Sigmoid colon (tissue), 7 donors: ENCODE measurements at places on chromosomes 5 and 9. TPM values are rescaled to one million over a fixed set of nuclear protein-coding genes. Genes with fewer than 3 reads are reported as not detected.

DNA sequence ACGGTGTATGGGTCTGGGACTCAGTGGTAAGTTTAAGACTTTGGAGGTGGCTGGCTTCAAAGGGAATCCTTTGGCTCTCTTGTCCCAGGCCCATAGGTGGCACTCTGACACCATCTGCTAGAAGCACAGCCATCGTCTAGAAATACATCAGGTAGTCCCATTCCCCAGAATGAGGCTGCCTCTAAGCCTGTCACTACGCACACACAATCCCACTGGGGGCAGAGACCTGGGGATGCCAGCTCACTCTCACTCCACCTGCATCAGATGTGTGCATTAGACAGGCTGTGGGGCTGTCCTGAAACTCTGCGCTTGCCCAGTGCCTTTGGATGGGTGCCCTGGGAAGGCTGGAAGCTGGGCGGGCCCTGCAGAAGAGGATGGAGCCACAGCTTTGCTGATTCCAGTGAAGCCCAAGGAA is 127.5 kb upstream of the PANK3 start:
- no peak overlapping the region for H3K4me3 ChIP-seq
- H3K36me3 ChIP-seq: no peaks in the 10 kb centered on the region
- DNase-seq: no peak
- H3K4me1 ChIP-seq: no peaks in the 10 kb centered on the region
- no peaks in the 10 kb centered on the region for H3K27me3 ChIP-seq

- H3K4me1 ChIP-seq: no peaks in the 10 kb centered on the region
- H3K4me3 ChIP-seq: no peak overlapping the region
- no peaks in the 10 kb centered on the region for H3K36me3 ChIP-seq
- DNase-seq: no peak
- no peaks in the 10 kb centered on the region for H3K27me3 ChIP-seq
- H3K27ac ChIP-seq: no peak overlapping the region
Observed at GRCh38 chr9:94971378-94972131, 245.1 kb downstream of the AOPEP start.

GRCh38 chr9:136077491-136077890 is 17.6 kb downstream of the NACC2 start:
- no peaks in the 10 kb centered on the region for H3K27me3 ChIP-seq
- no peak overlapping the region for H3K4me3 ChIP-seq
- peak; percentile 40 for DNase-seq
- peak overlapping the region; percentile 74 for H3K27ac ChIP-seq

GRCh38 chr5:178555771-178556211 is 34.4 kb downstream of the COL23A1 start:
- no peak for DNase-seq
- H3K4me1 ChIP-seq: no peaks in the 10 kb centered on the region
- peaks cover 4% of the 10 kb centered on the region for H3K27me3 ChIP-seq
- H3K27ac ChIP-seq: no peak overlapping the region

GRCh38 chr9:126479515-126479914 is 134.2 kb upstream of the LMX1B start:
- no peaks in the 10 kb centered on the region for H3K27me3 ChIP-seq
- H3K27ac ChIP-seq: no peak overlapping the region
- no peaks in the 10 kb centered on the region for H3K4me1 ChIP-seq
- DNase-seq: no peak
- H3K4me3 ChIP-seq: no peak overlapping the region
- H3K36me3 ChIP-seq: no peaks in the 10 kb centered on the region

DNA sequence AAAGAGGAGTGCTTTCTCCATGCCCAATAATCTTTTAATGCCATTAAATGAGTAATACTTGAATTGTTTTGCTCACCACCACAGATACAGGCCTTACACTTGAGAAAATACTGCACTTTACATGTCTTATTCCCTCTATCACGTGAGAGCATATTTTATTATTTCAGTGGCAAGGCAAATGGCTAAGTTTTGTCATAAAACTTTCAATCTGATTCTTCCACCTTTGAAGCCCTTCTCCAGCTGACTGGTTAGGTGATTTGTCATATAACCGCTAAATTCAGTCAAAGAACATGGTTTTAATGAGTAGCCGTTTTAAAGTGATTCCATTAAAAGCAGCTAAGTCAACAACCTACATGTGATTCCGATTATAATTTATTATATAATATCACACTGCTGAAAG is 43.8 kb downstream of the FAT2 start:
- no peak for DNase-seq
- no peaks in the 10 kb centered on the region for H3K27me3 ChIP-seq
- H3K36me3 ChIP-seq: no peaks in the 10 kb centered on the region
- H3K27ac ChIP-seq: no peak overlapping the region

DNA sequence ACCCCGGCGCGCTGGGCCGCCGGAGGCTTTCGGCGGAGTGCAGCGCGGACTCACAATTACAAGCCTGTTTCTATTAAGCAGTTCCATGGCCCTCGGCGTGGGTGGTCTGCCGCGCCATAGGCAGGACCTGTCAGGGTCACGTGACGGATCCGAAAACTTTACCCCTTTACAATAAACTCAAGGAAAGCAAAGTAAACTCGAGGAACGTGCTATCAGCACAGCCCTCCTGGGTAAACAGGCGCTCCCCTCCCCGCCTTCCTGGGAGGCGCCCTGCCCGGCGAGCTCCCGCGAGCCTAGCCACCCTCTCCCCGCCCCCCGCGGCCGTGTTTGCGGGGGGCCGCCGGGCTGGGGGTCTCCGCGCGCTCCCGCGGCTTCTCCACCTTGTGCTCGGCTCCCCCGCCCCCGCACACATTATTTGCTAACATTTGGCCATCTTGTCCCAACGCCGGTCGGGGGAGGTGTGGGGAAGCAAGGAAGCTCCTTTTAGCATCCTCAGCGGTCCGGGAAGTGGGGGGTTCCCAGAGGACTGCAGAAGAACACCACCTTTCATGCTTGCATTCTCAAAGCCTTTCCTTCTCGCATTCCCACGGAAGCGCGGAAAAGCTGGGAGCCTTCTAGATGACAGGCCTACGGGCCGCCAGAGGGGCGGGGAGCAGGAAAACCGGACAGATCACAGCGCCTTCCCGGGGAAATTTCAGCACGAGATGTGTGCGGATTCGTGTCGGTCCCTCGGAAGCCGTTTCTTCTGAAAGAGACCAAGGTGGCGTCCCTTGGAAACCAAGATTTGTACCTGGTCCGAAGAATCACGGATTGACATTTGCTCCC is at the start of gene PTCH1:
Gene PTCH1 (minus strand): TSS at position 238 of the 825 bp plus-strand sequence.
- peak within 1 kb of the TSS; percentile 37 for H3K4me3 ChIP-seq
- DNase-seq: peak; percentile 79
- H3K4me1 ChIP-seq: peaks cover 18% of the 10 kb centered on the region
- H3K27ac ChIP-seq: peak within 1 kb of the TSS; percentile 78

GRCh38 chr9:86946201-86947145 is 833 bp downstream of the GAS1 start:
- H3K4me3 ChIP-seq: peak overlapping the region; percentile 90
- no peaks in the 10 kb centered on the region for H3K36me3 ChIP-seq
- peak; percentile 85 for DNase-seq
- peak overlapping the region; percentile 94 for H3K27ac ChIP-seq
- no peaks in the 10 kb centered on the region for H3K27me3 ChIP-seq

- no peak for DNase-seq
- no peaks in the 10 kb centered on the region for H3K36me3 ChIP-seq
- H3K4me1 ChIP-seq: no peaks in the 10 kb centered on the region
- no peaks in the 10 kb centered on the region for H3K27me3 ChIP-seq
- H3K27ac ChIP-seq: no peak overlapping the region
Observed at GRCh38 chr9:114969269-114969668, 38.9 kb upstream of the TNFSF8 start.

DNA sequence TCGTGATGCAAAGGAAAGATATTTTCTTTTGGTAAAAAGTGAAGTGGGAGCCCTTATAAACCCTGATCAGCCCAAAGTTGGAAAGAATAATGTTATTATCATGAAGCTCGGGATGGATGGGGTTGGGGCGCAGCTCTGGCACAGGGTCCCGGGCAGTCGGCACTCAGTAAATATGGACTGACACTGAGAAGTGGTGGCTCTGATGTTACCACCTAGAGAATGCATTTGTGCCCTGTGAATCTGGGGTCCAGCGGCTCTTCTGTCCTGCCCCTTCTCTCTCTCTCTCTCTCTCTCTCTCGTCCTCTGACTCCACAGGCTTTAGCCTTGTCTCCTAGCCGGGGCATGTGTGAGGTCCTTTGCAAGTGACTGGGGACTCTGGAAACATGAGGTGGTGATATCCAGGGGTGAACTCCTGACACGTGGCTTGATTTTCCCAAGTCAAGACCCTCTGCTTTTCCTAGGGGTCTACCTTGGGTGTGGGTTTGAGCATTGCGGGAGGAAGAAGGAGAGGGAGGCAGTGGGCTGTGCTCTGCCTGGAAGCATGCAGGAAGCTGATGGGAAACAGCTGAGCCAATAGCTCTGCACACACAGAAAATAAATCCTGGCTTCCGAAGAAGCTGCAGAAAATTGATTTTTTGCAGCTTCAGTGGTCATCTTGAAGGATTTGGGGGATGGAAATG is 162.7 kb downstream of the MACROH2A1 start:
- no peaks in the 10 kb centered on the region for H3K36me3 ChIP-seq
- peaks cover 43% of the 10 kb centered on the region for H3K4me1 ChIP-seq
- H3K27me3 ChIP-seq: no peaks in the 10 kb centered on the region
- DNase-seq: peak; percentile 37

DNA sequence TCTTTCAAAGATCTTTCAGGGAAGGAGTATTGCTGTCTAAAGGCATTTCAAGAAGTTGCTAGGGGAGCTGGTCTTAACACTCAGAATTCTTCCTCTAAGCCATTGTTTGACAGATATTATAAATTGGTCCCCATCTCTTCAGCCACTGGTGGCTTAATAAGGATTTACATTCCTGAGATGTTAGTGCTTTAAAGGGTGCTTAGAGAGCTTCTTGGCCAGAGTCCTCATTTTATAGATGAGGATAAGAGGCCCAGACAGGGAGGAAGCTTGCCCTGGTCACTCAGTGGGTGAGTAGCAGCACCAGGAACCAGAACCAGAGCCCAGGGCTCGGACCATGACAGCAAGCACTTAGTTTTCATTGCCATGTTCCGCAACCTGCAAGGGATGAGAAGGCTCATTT is 53.2 kb downstream of the GALNT10 start:
- peak overlapping the region; percentile 68 for H3K27ac ChIP-seq
- H3K36me3 ChIP-seq: no peaks in the 10 kb centered on the region
- DNase-seq: no peak
- no peak overlapping the region for H3K4me3 ChIP-seq

GRCh38 chr9:124453586-124454191 is 3.4 kb downstream of the ADGRD2 start:
- H3K27ac ChIP-seq: no peak overlapping the region
- no peak for DNase-seq
- H3K4me3 ChIP-seq: no peak overlapping the region
- peaks cover 8% of the 10 kb centered on the region for H3K4me1 ChIP-seq
- H3K27me3 ChIP-seq: peaks cover 56% of the 10 kb centered on the region
- H3K36me3 ChIP-seq: no peaks in the 10 kb centered on the region

DNA sequence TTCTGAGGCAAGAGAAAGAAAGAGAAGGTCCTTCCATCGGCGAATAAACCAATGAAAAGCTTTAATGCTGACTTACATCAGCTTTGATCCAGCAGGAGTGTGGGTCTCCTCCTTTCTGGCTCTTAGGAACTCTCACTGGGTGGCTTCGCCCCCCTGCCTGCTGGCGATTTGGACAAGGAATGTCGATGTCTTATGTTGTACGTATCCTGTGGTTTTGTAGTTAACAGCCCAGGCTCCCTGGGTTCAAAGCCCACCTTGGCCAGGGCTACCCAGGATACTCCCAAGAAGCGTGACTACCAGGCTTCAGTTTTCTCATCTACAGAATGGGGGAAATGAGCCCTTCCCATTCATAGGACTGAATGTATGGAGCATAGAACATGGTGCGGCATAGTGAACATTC is 124.2 kb downstream of the ROR2 start:
- peak; percentile 53 for DNase-seq
- no peaks in the 10 kb centered on the region for H3K27me3 ChIP-seq
- H3K4me3 ChIP-seq: no peak overlapping the region
- H3K4me1 ChIP-seq: no peaks in the 10 kb centered on the region

DNA sequence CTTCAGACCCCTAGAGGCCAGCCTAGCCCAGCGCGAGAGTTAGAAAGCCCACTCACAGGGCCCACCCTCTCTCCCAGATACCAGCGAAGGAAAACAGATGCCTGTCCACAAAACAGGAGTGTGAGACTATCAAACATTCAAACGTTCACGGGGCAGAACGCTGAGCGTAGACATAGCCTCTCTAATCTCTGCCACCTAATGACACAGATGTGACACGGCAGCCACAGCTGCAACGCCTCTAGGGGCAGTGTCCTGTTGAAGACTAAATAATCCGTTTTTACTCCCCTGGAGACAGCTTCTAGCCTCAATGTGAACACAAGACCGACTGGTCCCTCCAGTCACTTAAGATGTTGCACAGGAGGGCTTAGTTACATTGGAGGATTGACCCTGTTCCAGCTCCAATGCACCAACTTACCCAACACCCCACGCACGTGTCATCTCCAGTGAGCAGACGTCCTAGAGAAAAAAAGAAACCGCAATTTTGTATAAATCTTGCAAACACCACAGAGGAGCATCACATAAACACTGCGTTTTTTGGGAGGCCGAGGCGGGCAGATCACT is 14.3 kb downstream of the DIPK1B start:
- peak overlapping the region; percentile 64 for H3K4me3 ChIP-seq
- H3K36me3 ChIP-seq: peaks cover 50% of the 10 kb centered on the region
- H3K4me1 ChIP-seq: no peaks in the 10 kb centered on the region
- H3K27me3 ChIP-seq: no peaks in the 10 kb centered on the region

GRCh38 chr5:171155621-171156020 is 153.4 kb upstream of the TLX3 start:
- H3K4me1 ChIP-seq: no peaks in the 10 kb centered on the region
- no peak overlapping the region for H3K4me3 ChIP-seq
- H3K27ac ChIP-seq: no peak overlapping the region

DNA sequence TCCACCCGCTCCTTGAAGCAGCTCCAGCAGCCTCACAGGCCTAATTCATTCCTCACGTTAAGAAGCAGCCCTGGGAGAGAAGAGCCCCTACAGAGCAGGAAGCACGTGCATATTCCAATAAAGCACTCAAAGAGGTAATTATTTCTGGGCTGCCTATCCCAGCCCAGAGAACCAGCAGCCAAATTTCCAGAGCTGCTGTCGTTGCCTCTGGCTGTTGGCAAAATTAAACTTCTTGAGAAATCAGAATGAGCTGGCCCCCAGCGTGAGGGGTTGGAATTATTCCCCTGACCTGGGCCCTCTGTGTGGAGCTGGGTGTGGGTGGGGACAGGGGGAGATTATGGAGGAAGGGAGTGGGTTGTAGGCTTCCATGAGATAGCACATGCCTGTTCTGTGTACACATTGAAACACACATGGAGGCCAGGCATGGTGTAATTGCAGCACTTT is 86.8 kb upstream of the HSPA9 start:
- no peak for DNase-seq
- H3K4me3 ChIP-seq: no peak overlapping the region
- H3K27ac ChIP-seq: no peak overlapping the region

Gene POU5F2
- 6.1 TPM for total RNA-seq

Gene LHX3
- not detected for total RNA-seq

Gene PIP5K1B
- 23.5 TPM for total RNA-seq

Gene PCDHGA2
- 3.6 TPM for total RNA-seq

Gene ALDH1A1
- 353 TPM for total RNA-seq

Gene ALDOB
- total RNA-seq: not detected

Gene FAM53C
- total RNA-seq: 27.8 TPM

Gene IL5
- total RNA-seq: not detected

Gene CBY3
- not detected for total RNA-seq

Gene SUSD3
- total RNA-seq: 7.2 TPM

Gene ADAM19
- 23.5 TPM for total RNA-seq

Gene NRARP
- not detected for total RNA-seq

Gene SARDH
- 3.0 TPM for total RNA-seq
